Retinal pigment epithelial cell (primary cell): ENCODE measurements at places on chromosomes 13 and 19.

DNA sequence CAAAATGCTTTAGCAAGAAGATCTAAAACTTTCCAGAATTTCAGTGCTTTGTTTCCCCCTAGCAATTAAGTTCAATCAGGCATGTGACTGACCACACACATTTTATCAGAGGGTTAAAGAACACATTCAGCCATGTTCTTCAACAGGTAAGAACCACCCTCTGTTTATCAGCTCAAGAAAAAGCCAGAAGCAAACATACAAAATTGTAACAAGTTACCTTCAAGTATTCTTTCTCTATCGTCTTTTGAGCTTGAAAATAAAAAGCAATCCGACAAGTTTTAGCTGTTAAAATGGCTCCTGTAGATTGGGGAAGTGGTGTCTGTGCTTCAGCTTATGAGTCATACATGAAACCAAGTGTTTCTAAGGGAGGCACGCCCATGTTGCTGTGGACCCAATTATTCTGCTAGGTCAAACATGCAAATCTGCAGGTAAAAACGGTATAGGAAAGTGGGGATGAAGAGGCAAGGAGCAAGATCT is at the start of gene ELF1:
ELF1 (minus strand) TSS at position 306 of the 477 bp plus-strand sequence. CDS start 37,262 bp downstream, outside the sequence.
- peak; percentile 26 for DNase-seq

- no peak for DNase-seq
Observed at GRCh38 chr13:103102482-103102881, 36.3 kb upstream of the SLC10A2 start.

GRCh38 chr13:50014386-50014785 is 858 bp upstream of the KCNRG start:
- no peak for DNase-seq

GRCh38 chr13:91643394-91643793 is 245.0 kb downstream of the GPC5 start:
- DNase-seq, result no peak

- DNase-seq, result no peak
Observed at GRCh38 chr13:22062478-22063205, 391.8 kb downstream of the FGF9 start.

DNA sequence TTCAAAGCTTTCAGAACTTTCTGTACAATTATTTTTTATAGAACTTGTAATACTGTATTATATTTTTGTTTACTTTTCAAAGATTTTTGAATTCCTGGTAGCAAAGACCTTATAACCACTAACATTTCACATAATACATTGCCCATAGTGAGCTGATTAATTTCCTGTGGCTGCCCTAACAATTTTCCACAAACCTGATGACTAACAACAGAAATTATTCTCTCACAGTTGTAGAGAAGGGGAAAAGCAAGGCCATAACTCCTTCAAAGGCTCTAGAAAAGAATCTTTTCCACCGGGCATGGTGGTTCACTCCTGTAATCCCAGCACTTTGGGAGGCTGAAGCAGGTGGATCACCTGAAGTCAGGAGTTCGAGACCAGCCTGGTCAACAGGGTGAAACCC is 19.1 kb downstream of the KLF12 start:
- DNase-seq, result no peak

DNA sequence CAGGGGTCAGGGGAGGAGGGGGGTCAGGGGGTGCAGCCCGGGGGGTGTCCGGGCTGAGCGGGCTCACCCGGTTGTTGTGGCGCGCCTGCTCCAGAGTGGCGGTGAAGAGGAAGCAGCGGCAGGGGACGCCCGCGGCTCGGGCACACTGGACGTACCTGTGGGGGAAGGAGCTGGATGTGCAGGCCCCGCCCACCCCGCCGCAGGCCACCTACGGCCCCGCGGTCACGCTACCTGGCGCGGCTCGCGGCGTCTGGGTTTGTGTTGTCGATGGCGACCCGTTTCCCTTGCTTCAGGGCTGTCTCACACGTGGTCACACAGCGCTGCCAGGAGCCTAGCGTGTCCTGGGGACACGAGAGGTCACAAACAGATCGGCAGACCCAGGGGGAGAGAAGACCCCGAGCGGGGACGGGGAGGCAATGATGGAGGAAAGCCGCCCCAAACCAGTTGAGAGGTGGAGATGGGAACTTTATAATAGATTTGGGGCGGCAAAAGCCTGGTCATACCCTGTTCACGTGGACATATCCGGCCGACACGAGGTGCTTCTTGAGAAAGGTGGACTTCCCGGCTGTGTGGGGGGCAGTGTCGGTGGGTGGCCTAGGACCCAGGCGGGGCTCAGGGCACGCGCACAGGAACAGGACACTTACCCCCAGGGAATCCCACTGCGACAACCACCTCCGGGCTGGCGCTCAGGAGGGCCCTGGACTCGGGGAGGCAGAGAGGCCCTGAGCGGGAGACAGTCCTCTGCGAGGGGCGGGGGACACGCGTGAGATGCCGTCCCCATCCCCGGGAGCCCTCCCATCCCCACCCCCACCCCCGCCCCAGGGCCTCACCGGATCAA is 5.6 kb downstream of the PNKP start:
- no peak for DNase-seq

GRCh38 chr13:36341718-36342117 is 4.5 kb downstream of the SPART start:
- no peak for DNase-seq

DNA sequence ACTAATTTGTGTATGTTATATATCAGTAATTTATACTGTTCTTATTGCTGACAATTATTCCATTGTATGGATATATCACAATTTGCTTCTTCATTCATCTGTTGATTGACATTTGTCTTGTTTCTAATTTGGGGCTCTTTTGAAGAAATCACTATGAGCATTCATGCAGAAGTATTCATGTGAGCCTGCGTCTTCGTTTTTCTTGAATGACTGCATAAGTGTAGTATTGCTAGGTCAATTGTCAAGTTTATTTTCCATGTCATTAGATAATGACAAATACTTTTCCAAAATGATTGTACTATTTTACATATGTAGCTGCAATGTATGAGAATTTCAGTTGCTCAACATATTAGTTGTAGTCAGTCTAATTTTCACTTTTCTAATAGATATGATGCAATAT is 1796.9 kb downstream of the SLITRK5 start:
- no peak for DNase-seq

DNA sequence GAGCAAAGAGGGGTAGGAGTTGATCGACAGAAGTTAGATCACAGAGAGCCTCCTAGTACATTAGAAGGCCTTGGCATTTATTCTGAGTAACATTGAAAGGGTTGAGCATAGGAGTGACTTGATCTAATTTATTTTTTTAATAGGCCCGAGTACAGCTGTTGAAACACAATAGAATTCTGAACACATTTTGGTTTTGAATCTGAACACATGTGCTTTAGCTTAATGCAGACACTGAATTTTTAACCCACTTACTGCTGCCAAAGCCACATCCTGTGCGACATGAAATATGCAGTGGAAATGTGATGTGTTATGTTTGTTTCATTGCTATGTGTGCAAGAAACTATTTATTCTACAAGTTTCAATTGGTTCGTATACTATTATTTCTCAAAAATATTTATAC is 1505.9 kb downstream of the PCDH9 start:
- DNase-seq, result no peak

GRCh38 chr19:54572696-54573311 is 786 bp upstream of the LILRA2 start:
- DNase-seq, result no peak

DNA sequence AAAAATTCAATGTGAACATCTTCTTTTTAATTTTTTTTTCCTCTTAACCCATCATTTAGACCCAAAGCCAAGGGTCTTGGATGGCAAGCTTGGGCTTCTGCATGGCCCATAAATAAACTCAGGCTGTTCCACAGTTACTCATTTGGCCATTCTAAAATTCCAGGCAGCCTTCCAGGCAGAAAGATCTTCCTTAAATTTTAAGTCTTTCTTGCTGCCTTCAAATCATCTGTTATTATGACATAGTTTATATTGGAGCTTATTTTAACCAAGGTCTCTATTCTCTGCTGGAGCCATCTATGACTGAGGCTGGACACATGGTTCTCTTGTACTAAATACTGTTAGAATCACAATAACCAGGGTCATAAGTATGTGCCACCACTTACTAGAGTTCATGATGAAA is 317.3 kb upstream of the MAB21L1 start:
- DNase-seq, result no peak

GRCh38 chr13:40208517-40208916 is 457.9 kb downstream of the FOXO1 start:
- DNase-seq, result no peak

GRCh38 chr13:66803808-66804456 is 426.2 kb downstream of the PCDH9 start:
- DNase-seq, result no peak

GRCh38 chr19:47716270-47716937 is 3.2 kb downstream of the EHD2 start:
- DNase-seq, result no peak

- DNase-seq, result no peak
Observed at GRCh38 chr19:4930664-4931063, 21.4 kb downstream of the UHRF1 start.

DNA sequence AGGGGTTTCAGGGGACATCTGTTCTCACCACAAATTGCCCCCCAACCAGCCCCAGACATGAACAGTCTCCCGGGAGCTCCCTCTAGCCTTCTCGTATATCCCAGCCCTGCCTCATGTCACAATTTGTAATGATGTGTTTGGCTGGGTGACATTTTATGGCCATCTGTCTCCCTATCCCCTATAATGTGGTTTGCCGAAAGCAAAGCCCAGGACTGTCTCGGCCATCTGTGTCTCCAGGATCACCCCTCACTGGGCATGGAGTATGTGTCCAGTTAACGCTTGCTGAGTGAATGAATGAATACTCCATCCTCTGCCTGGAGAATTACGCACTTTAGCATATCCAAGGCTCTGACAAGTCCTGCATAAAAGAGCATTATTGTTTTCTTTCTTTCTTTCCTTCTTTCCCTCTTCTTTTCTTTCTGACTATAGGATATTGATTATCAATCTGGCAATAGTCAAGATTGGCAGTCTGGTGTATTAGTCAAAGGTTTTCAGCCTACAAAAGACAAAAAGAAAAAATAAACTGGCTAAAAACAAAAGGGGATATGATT is 15.1 kb downstream of the HPN start:
- no peak for DNase-seq

- DNase-seq, result peak; percentile 30
Observed at GRCh38 chr13:43196086-43196621, 172.8 kb downstream of the DNAJC15 start.

DNA sequence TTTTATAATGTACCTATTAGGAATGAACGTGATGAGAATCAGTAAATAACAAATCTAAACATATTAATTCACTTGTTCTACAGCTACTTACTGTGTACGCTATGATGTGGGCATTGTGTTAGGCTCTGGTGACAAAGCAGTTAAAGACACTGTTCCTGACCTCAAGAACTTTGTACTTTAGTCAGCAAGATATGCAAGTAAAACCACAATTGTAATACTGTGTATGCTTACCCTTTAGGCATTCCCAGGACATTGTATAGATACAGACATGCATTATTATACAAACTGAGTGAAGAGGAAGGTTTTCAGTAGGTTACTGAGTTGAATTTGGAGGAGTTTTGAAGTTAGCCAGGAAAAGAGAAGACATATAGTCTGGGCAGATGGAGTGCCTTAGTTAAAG is 435.8 kb downstream of the HS6ST3 start:
- DNase-seq, result no peak

DNA sequence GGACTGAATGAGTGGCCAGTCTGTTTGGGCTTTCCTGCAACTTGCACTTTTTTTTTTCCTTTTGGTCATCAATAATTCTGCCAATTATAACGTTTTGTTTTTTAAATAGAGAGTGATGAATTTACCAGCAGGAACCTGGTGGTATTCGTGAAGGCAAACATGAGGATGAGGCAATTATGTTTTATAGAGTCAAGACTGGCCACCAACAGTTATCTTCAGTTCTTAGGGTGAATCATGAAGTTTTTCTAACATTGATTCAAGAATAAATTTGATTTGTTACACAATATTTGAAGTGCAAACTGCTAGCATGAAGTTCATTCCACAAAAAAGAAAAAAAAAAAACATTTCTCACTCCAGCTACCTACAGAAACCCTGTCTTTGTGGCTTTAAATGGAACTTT is 244.5 kb downstream of the SPRY2 start:
- DNase-seq, result no peak

- DNase-seq, result no peak
Observed at GRCh38 chr19:5360003-5360780, 19.6 kb upstream of the PTPRS start.

- peak; percentile 16 for DNase-seq
Observed at GRCh38 chr13:30615866-30616541, 1.7 kb upstream of the USPL1 start.

GRCh38 chr19:7582446-7582845 is 13.2 kb upstream of the CAMSAP3 start:
- DNase-seq, result no peak

- no peak for DNase-seq
Observed at GRCh38 chr19:29917911-29918310, 24.1 kb upstream of the URI1 start.

- DNase-seq, result no peak
Observed at GRCh38 chr13:93173654-93174053, 53.0 kb upstream of the GPC6 start.

GRCh38 chr13:41847216-41847615 is 113.7 kb downstream of the VWA8 start:
- no peak for DNase-seq

DNA sequence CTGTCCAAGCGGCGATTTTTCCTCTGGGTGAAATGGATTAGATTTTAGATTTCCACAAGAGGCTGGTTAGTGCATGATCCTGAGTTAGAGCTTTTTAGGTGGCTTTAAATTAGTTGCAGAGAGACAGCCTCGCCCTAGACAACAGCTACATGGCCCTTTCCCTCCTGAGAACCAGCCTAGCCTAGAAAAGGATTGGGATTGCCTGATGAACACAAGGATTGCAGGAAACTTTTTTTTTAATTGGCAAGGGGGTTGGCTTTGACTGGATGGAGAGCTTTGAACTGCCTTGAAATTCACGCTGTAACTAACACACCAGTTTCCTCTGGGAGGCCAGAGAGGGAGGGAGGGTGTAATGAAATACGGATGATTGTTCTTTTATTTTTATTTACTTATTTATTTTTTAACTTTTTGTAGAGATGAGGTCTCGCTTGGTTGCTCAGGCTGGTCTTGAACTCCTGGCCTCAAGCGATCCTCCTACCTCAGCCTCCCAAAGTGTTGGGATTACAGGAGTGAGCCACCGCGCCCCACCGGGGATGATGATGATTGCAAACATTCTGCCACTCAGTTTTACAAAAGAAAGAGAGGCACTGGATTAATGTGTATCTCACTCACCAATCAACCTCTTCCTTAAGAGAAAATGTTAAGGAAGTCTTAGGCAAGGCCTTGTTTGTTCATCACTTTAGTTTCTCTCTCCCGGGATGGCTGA is 1.9 kb downstream of the LDLR start:
- DNase-seq, result no peak

GRCh38 chr13:100269837-100270236 is 180.9 kb downstream of the PCCA start:
- peak; percentile 69 for DNase-seq

- no peak for DNase-seq
Observed at GRCh38 chr13:111323950-111324651, 3.7 kb downstream of the TEX29 start.
